DMS79 treated with DMSO at 0.1 percent for 48 hours (cell line): ENCODE measurements at places on chromosomes 6 and 20.

DNA sequence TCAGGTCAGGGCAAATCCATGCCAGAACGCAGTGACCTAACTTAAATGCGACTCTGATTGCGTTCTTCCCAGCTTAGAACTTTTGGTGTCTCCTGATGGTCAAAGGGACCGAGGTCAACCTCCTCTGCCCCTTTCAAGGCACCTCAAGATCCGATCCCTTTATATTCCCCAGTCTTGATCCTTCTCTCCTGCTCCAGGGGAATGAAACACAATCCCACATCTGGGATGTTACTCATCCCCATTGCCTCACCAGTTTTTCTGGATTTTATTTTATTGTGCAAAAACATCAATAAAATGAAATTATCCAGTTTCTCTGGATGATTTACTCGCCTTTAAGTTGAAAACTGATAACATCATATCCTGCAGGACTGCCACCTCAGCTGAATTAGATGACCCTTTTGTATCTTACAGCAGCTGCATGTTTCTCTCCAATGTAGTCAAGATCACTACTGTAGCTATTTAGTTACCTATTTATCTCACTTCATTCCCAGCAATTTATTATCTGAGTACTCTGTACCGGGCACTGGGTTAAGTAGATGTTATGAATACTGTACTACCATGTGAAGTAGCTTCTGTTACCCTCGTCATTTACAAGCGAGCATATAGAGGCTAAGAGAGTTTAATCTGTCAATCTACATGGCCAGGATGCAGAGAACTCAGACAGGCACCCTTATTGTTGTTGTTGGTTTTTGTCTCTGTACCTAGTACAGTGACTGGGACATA is 44.0 kb downstream of the IRAK1BP1 start:
- no peak for DNase-seq

- DNase-seq, result no peak
These were observed 38.7 kb downstream of the PRKN start for GRCh38 chr6:162688751-162689345.

- no peak for DNase-seq
These were observed 546.2 kb downstream of the MEI4 start for GRCh38 chr6:78199044-78199443.

- DNase-seq, result no peak
These were observed 142.6 kb downstream of the SOBP start for GRCh38 chr6:107632381-107633136.

GRCh38 chr6:99833034-99833433 is 161.0 kb downstream of the MCHR2 start:
- no peak for DNase-seq

- no peak for DNase-seq
These were observed 150.1 kb upstream of the RPS6KA2 start for GRCh38 chr6:166777096-166777630.

DNA sequence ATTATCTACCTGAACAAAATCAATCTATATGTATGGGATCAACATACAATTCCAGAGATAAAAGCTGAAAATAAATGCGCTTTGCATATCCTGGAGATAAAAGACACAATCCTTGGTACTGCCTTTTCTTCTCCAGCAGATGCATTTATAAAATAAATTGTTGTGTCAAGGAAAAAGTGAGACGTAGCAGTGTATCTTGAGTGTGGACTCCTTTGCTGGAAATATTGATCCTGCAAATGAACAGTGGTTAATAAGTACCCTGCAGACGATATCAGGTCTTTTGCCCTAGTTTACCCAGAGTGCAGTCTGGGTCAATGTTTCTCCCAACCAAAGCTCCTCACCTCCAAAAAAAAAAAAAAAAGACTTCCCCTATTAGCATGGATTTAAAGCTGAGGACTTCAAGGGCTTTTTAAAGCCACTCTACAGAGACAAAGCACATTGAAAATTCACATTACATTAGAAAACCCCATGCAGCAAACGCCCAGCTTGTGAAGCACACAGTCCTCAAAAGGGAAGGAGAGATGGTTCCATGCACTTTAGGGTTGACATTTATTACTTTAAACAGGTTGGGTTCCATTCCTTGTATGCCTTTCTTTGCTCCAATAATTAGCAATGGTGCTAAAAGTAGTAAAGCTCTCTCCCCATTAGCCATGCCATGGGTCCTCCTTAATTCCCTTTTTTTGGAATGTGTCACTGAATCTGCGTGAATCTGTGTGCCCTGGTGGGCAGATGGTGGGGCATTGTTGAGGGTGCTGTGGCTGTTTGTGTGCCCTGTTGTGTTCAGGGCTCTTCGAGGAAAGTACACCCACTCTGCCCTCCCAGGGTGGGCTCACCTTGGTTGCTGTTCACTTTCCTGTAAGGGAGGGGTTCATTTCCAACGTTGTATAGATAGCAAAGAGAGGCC is 21.1 kb downstream of the FOXA2 start:
- DNase-seq, result no peak

DNA sequence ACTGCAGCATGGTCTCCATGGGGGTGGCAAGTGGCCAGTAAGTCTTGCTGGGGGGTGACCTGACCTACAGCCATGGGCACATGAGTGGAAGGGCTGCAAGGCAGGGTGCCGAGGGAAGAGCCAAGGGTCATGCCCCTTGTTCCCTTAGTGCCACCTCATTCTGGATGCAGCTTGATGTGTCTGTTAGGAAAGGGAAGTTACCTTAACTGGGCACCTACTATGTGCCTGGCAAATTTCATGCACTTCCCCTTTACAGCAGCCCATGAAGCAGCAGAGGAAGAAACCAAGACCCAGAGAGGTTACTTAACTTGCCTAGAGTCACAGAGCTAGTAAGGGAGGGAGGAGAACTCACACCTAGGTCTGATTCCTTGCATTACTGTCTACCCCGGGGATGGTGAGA is 174.0 kb downstream of the MRPL14 start:
- no peak for DNase-seq

DNA sequence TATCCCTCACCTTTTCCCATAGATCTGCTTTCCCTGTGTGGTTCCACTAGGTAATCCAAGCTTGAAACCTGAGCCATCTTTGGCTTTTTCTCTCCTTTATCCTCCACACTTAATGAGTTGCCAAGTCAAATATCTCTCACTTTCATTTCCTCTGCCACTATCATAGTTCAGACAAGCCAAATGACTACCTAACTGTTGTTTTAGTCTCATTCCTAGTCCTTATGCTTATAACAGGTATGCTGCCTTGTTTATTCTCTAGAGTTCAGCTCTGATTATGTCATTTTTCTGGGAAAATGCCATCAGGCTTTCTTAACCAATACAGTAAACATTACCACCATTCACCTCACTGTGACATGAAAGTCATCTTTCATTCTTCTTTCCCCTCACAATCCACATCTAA is 6.5 kb downstream of the EFHC1 start:
- no peak for DNase-seq

- no peak for DNase-seq
These were observed 152.2 kb upstream of the SOX4 start for GRCh38 chr6:21441386-21441785.

GRCh38 chr20:584161-584970 is 25.7 kb downstream of the TCF15 start:
- DNase-seq, result no peak

- DNase-seq, result peak; percentile 18
These were observed at the start of gene KCNG1 for GRCh38 chr20:51022803-51023616. Gene KCNG1, minus strand, starts transcription at chr20:51023107. Its CDS starts 12,769 bp downstream, at chr20:51010338.

DNA sequence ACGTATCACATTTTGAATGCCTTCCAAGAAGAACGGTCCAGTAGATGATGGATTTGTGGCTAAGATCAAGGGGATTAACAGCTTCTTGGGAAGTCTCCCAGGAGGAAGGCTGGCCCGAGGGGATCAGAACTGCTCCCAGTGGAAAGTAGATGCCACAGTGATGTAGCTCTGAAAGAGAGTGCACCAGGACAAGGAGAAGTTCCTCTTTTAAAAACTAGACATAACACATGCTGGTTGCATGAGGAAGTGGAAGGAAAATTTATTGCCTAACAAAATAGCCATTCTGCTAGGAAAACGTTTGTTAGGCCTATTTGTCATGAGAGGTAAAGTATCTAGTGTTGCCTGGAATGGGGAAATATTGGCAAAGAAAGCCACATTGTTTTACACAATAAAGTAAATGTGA is 87.8 kb downstream of the CDH26 start:
- DNase-seq, result no peak

GRCh38 chr6:81806793-81807565 is 54.5 kb upstream of the TENT5A start:
- no peak for DNase-seq

- DNase-seq, result no peak
These were observed 132.3 kb downstream of the RALGAPA2 start for GRCh38 chr20:20580139-20580538.

DNA sequence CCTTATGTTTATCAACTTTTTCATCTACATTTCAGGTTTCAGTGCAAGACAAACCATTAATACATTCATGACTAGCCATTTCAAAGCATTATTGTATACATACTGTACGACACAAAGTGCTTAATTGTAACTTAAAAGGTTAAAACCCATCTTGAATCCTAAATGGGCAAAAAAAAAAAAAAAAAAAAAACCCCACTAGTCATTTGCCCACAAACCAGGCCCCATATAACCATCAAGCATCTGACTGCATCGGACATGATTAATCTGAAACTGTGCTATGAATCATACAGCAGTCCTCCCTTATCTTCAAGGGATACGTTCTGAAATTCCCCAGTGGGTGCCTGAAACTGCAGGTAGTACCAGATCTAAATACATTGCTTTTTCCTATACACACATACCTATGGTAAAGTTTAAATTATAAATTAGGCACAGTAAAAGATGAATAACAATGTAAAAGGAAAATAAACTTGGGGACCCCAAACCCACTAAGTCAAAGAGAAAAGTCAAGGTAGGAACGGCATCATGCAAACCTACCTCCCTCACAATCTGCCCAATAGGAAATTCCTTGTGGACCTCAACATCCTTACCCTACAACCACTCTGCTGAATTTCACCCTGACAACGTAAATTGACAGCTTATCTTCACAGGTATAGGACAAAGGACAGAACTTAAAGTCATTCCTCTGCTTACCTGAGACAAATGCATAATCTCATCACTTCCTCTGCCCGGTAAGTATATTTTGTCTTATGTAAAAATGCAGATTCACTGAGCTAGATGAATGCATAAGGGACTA is 14.3 kb downstream of the B4GALT5 start:
- no peak for DNase-seq

GRCh38 chr20:24060851-24061590 is 72.4 kb upstream of the GGTLC1 start:
- DNase-seq, result no peak

DNA sequence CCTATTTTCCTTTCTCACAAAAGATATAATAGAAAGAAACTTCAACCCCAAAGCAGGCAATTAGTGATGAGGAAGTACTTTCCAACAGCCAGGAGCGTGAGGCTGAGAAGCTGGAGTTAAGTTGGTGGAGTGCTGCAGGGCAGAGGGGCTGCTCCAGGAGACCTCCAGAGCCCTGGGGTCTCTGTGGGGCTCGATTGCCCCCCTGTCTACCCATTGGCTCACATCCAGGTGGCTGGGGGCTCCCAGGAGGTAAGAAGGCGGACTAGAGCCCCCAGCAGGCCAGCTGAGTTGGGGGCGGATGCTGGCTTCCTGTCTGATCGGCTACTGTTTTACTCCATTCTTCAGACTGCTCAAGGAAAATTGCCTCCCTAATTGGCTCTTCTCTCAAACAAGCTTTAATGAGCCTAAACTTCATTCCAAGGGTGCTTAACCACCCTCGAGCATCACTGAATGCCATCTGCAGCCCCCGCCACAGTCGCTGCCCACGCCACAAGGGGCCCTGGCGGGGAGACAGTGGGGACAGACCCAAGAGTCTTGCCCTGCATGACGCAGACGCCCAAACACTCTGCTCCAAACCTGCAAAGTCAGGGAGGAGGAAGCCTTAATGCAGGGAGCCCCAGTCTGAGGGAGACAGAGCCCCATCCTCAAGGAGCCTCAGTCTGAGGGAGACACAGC is 78.6 kb downstream of the MDGA1 start:
- DNase-seq, result peak; percentile 81

GRCh38 chr6:71080826-71081225 is 124.0 kb upstream of the B3GAT2 start:
- DNase-seq, result no peak

DNA sequence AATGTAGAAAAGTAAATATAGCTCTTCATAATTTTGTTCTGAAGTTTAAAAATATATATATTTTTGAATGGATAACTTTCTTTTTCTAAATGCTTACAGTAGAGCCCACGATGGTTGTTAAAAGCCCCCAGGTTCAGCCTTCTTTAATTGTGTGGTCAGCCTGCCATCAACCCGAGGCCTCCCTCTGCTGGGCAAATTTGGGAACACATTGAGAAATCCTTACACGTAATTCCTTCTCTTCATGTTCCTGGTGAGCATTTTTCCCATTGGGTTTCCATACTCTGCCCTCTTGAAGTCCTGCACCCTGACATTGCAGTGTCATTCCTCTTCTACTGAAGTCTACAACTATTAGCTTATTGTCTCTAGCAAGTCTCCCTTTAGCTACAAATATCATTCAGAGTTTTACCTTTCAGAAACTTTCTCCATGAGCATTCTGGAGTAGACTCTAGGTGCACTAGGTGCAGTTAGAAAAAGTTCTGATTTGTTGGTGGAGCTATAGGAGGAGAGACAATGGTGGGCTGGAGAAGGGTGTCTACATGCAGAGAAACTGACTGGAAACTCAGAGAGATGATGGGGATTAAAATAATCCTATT is 40.6 kb downstream of the TRIM38 start:
- DNase-seq, result peak; percentile 2

DNA sequence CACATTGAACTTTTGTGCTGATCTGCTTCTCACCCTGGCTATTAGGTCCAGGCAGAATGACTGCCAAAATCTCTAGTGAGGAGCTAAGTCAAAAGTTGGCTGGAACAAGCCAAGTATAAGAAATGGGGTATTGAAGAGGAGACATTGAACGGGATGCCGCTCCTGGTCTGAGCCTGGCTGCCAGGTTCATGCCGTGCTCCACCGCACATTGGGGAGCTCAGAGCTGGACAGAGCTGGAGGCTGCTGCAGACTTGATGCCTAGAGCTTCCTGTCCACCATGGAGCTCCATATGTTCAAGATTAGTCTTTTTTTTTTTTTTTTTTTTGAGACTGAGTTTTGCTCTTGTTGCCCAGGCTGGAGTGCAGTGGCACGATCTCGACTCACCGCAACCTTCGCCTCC is 4.1 kb upstream of the IFT52 start:
- DNase-seq, result no peak

DNA sequence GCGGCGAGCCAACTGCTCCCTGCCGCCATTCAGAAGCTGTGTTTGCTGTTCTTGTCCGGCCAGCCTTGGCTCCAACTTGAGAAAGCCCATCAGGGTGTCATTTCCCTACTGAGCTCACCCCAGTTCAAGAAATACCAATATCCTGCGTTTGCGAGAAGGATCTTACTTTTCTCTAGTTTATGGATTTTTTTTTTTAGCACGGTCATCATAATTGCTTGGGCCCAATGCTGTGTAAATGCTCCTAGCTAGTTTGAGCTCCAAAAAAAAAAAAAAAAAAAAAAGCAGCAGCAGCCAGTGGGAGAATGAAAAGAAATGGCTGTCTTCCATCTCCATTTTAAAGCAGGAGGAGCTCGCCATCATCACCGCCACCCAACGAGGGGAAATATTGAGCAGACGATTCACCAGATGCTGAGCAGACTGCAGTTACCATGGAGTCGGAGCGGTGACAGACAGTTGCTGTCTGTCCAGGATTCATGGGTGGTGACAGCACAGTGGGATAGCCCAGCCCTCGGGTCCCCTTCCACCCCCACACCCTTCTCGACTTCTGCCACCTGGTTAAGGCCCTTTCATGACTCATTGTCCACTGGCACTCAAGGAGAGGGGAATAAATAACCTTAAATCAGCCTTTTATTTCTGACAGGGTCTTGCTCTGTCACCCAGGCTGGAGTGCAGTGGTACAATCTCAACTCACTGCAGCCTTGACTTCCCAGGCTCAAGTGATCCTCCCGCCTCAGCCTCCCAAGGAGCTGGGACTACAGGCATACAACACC is 132.4 kb upstream of the SNX9 start:
- no peak for DNase-seq
